GM18507 (cell line): ENCODE measurements at places on chromosomes 2 and 18.

DNA sequence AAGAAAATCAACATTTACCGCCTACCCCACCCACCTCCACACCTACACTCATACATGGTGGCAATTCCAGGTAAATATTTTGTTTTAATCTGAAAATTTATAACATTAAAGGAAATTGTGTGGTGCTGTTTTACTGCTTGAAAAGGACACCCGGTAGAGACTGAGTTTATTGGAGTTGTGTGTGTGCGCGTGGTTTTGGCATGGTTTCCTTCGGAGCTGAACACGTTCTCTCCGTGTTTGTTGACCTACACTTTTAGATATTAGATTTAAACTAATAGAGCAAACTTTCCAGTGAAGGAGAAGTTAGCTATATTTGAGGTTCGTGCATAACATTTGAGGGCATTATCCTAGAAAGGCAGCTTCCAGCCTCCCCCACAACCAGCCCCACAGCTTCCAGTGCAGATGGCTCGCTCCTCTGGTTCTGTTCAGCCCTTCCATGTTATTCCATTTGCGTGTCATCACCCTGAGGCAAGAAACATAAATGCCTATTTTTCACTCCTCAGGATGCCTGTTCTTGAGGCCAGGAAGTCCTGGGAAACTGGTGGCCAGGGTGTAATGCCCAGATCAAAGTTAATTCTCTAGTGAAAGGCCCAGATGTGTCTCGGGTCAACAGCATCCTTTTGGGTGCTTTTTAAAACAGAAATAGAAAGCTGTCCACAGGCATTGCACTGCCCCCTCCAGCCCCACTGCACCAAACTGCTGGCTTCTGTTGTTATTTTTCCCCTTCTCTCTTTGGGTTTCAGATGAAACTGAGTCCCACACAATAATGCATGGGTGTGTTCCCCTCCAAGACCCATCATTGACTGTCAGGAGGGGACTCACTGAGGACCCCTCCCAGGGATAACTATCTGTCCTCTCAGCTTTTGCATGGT lies 190.2 kb downstream of the SETBP1 start:
- DNase-seq, result no peak

- no peak for DNase-seq
These were observed 64.7 kb upstream of the HAAO start for GRCh38 chr2:42856891-42857632.

GRCh38 chr2:210792000-210792399 lies 235.6 kb downstream of the CPS1 start:
- no peak for DNase-seq

DNA sequence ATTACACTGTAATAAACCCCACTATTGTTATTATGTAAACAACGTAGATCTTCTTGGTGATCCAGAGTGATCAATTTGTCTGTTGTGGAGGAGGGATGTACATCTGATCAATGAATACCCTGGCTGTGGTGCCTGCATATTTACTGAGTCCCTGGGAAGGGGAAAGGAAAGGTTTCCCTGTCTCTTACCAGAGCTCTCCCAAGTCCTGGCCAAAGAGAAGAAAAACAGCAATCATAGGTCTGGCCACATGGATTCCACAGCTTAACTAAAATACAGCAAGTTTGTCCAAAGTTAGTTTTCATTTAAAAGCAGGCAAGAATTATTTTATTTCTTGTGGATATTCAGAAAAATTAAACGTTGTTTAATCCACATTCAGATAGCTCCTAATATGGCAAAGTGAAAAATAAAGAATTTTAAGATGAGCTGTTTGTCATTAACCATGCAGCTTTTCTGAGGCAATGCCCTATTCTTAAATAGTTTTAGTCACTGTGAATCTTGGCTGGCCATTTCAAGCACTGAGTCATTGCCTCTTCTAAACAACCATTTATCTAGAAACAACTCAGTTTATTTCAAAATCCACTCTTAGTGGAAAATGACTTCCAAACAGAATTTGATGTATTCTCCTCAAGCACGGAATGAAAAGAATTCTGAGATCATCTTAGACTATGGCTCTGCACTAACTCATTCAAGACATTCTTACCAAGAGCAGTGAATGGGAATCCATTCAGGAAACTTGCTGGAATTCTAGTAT lies 1004.4 kb upstream of the CDH2 start:
- no peak for DNase-seq

GRCh38 chr2:71749671-71750101 lies 296.3 kb downstream of the DYSF start:
- no peak for DNase-seq

GRCh38 chr2:11798701-11799435 lies 52.4 kb downstream of the LPIN1 start:
- no peak for DNase-seq

GRCh38 chr2:144004742-144005141 lies 515.2 kb downstream of the ZEB2 start:
- no peak for DNase-seq

DNA sequence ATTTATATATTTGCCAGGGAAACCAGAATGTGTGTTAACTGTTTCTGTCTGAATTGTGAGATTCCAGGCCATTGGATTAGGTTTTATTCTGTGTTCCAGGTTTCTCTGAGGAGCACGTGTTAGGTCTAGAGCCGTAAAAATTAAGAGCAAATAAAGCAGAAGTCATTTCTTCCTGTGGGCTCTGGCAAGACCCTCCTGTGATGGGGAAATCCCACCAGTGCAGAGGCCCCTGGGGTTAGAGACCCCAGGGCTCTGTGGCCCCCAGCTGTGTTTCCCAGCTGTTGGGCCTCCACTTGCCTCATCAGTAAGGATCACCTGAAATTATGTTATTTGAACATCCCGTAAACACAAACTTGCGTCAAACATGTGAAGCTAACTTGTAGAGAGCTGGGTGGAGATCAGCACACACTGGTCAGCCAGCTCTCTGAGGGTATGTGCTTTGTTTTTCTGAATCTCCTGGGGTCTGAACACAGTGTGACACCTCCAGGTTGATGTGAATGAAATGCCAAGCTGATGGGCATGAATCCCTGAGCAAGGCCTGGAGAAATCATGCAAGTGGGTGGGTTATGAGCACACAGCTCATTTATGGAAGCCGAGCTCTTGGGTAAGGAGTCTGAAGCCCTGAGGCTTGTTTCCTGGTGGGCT lies 50.3 kb downstream of the HK2 start:
- DNase-seq, result no peak

DNA sequence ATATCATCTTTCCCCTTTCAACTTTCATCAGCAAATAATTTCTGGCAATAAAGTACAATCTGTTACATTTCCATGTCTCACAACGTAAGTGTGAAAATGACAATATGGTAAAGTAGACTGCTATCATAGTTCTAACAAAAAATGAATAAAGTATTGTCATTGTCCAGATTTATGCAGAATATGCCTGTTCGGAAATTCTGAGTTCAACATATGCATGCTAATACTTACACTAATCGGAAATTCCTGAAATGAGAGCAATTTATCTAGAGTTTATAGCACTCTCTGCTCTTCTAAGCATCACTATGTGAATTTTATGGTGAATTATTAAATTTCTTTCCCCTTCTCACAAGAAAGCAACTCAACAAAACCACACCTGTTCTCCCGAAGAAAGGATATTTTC lies 8.1 kb downstream of the CWC22 start:
- DNase-seq, result no peak
